ENCODE measurements at places on chromosomes 6 and 20. TPM values are rescaled to one million over a fixed set of nuclear protein-coding genes. Genes with fewer than 3 reads are reported as not detected.

Gene MTCH1
- 118 TPM for total RNA-seq

Gene TBC1D22B
- total RNA-seq, result 8.4 TPM

Gene LAMP5
- not detected for total RNA-seq

Gene GINM1
- total RNA-seq, result 28.9 TPM

Gene HLA-DOA
- total RNA-seq, result 0.20 TPM

Gene GSTA1
- total RNA-seq, result not detected

Gene CRIP3
- total RNA-seq, result not detected

Gene ULBP3
- total RNA-seq, result not detected

Gene C6orf141
- total RNA-seq, result not detected

- no peak for DNase-seq
These were observed 12.0 kb downstream of the SPINT3 start for GRCh38 chr20:45503403-45503802.

DNA sequence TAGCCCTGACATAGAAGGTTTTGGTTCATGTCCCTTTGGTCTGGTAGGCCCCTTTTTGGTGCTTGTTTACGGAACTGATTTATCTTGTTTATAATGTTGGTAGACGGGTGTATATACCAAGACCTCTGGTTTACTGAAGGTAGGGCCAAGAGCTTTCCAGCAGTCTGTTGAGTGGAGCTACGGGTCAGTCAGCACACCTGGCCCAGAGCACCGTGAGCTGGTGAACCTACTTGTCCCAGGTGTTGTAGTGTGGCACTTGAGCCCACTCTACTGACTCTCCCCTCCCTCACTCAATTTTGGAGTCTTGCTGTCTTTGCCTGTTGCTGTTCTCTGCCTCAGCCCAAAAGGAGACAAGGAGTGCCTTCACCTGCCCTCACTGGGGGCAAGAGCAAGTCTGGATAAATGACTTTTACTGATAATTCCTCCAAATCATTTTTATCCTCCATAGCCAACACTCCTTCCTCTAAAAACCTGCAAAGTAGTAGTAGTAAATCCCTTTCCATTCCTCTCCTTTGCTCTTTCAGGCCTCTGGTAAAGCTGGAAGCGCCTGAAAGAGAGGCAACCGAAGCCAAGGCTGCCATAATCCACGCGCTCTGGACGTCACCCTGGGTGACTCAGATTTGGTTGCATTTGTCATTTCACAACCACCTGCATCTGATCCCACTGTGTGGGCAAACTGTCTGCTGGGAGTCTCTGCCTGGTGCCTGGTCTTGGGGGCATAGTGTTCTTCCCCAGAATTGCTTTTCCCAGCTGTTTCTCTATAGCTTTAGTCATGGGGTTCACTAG is 22.2 kb downstream of the RREB1 start:
- DNase-seq, result peak; percentile 81

GRCh38 chr6:139648430-139649000 is 274.1 kb upstream of the CITED2 start:
- DNase-seq, result no peak

GRCh38 chr6:20790032-20790791 is 256.0 kb downstream of the CDKAL1 start:
- DNase-seq, result no peak

DNA sequence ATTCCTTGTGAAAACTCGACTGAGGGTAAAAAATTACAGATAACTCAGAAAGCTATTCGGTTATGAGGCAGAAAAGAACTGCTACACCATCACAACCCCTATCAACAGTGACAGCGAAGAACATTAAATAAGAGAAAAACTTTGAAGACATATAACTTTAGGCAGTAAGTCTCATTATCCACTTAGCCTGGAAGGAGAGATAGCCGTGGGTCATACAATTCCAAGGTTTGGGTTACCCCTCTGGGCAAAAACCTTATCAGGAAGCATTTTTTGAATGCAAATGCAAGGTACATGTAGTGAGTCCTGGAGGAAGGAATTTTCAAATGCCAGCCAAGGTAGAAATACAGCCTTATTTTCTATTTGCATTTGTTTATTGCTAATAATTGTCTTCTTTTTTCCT is 129.8 kb downstream of the FLRT3 start:
- no peak for DNase-seq

- DNase-seq, result peak; percentile 35
These were observed 198.0 kb downstream of the RNF144B start for GRCh38 chr6:18585032-18585573.

DNA sequence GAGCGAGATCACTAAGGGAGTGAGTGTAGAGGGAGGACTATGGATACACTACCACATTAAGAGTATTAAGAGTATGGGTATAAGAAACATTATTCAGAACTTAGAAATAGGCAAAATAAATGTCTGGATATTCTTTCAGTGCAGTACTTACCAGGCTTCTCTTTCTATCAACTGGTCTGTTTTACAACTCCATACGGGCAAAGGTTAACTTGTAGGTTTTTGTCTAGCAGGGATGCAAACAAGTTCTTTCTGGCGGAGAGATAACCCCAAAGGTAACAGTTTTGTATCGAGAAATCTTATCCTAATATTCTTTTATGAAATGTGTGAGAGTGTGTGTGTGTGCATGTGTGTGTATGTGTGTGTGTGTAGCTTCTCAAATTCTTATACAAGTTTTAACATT is 186.2 kb downstream of the ARHGAP18 start:
- no peak for DNase-seq

DNA sequence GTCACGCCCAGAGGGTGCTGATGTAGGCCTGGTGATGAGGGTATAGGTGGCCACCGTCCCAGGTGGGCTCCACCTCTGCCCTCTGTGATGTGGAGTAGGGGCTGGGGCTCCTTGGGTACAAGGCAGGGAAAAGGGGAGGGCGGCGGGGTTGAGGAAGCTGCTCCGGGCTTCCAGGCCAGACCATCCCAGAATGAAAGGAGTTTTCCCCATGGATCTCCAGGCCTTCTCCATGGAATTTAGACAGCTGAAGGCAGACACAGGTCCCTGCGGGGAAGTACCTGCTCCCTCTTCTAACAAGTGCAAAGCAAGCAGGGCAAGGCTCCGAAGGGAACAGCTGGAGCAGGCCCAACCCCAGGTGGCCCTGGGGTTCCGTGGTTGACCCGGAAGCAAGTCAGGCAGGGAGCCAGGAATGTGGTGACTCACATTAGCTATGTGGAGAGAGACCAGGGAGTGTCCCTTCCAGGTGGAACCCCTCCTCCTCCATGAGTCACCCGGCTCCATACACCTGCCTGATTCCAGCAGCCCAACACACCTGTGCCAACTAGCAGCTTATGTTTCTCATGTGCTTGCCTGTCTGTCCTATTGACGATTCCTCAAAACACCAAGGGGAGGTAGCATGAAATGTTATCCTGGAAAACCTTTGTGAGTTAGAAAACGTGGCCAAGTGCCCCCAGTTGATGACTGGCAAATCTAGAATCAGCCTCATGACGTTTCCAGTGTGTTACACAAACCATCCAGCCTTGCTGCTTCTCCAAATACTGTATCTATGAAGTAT is 59.7 kb upstream of the SNX9 start:
- no peak for DNase-seq

- no peak for DNase-seq
These were observed 579.5 kb downstream of the TFAP2B start for GRCh38 chr6:51398064-51398705.

GRCh38 chr20:38471987-38472512 is 593 bp upstream of the RALGAPB start:
- DNase-seq, result no peak

GRCh38 chr6:156698239-156699016 is 78.8 kb upstream of the ARID1B start:
- DNase-seq, result no peak

DNA sequence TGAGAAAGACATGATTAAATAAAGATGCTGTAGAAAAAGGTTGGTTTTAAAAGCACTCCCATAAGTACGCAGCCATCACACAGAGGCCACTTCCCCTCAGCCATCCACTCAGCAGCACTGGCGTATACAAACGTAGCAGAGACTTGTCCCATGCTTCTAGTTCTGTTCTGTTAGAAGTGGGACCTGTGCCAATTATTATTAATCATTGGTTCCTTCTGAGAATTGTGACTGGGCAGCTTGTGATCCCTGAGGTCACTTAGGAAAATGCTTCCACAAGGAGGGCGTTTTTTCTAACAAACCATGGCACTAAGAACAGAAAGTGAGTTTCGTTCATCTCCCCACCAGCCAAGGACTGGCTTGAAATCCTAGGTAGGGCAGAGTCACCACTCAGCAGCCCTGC is 53.9 kb downstream of the FAM120B start:
- DNase-seq, result no peak

GRCh38 chr20:38123021-38123587 is 42.0 kb downstream of the TGM2 start:
- DNase-seq, result no peak

DNA sequence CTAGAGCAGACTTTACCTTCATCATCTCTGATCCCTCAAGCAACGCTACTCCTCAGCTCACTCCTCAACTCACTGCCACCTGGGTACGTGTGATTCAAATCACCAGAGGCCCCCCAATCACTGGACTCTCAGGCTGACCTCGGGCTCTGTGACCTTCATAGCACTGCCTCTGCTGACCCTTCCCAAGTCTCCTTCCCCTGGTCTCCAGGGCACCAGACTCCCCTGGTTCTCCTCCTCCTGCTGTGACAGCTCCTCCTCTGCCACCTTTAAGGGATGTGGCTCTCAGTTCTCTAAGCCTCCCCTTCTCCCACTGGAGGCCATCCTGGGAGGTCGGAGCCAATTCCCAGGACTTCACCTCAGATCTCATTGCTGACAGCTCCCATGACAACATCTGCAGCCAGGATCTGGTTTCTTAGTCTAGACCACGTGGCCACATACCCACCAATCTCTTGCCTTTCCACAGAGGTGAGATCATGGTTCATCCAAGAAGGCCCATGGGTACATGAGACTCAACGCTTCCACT is 90.4 kb downstream of the NFATC2 start:
- no peak for DNase-seq

- DNase-seq, result no peak
These were observed 60.7 kb upstream of the GJE1 start for GRCh38 chr6:142071981-142072380.

DNA sequence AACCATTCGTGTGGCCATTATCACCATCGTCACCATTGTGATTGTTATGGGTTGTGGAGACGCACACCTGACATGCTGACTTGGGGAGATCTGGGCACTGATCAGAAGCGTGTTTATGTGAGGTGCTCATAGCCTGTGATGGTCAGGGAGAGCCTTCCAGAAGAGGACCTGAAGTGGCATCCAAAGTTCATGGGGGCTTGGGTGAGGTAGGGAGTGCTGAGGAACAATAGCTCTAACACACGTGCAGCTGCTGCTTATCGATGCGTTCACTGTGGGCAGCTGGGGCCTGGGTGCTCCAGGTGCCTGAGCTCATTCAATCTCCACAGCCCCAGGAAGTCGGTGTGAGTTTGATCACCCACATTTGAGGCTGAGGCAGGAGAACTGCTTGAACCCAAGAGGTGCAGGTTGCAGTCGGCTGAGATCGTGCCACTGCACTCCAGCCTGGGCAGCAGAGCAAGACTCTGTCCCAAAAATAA is 227.3 kb downstream of the PREX1 start:
- no peak for DNase-seq

- DNase-seq, result no peak
These were observed 97.8 kb downstream of the PACRG start for GRCh38 chr6:162825597-162825996.

DNA sequence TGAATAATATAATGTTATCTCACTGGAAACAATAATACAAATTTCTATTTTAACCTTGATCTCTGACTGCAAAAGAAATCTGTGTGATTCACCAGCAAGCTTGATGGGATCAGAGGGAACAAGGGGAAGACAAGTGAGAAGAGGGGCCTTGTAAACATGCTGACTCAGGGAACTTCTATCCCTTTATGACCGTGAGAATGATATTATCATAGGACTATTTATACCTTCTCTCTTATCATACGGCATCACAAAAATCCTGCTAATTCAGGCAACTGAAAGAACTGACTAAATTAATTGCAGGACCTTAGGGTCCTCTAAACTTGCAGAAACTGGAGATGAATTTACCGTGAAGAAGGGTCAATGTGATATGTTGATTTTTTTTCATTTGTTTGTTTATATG is 173.3 kb downstream of the PTPRK start:
- DNase-seq, result no peak

DNA sequence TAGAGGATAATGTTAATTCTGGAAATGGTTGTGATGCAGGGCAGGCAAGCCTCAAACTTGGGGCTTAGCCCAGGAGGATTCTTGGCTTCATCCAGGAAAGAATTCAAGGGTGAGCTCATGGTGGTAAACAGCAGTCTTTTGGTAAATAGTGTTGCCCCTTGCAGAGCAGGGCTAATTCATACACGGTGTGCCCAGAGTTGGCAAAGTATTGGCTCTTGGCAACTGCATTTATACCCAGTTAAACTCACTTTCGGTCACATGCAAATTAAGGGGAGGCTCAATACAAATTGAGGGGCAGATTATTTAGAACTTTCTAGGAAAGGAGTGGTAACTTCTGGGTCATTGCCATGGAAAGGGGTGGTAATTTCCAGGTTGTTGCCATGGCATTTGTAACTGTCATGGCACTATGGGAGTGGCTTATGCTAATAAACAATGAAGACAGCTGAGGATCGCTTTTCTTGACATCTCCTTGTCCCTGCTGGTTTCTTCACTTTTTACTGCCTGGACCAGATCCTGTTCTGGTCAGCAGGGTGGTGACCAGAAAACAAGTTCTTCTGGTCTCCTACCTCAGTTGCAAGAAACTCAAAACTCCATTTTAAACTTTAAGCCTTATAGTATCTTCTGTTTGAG is 3.9 kb upstream of the OTOR start:
- no peak for DNase-seq

DNA sequence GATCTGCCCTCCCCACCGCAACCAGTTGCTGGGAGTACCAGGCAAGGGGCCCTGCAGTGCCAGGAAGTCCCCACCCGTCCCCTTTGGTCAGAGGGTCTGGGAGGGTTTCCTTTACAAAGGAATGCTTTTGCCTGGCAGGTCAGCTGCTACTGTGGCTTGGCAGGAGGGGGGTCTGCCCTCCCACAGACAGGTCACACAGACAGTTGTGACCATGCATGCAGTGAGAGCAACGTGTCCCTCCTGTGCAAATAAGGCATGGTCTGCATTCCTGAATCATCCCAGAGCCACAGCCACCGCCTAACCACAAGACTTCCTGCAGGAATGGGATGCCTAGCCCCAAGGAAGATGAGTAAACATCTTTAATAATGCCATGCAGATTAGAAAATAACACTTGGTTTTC is 439 bp upstream of the F13A1 start:
- DNase-seq, result no peak

- no peak for DNase-seq
These were observed 181.0 kb downstream of the ALDH8A1 start for GRCh38 chr6:134768931-134769330.

GRCh38 chr6:81612136-81612535 is 140.3 kb downstream of the TENT5A start:
- DNase-seq, result no peak

GRCh38 chr6:34132486-34133185 is 13.3 kb downstream of the GRM4 start:
- no peak for DNase-seq

GRCh38 chr6:110097443-110097842 is 82.0 kb downstream of the WASF1 start:
- DNase-seq, result no peak

DNA sequence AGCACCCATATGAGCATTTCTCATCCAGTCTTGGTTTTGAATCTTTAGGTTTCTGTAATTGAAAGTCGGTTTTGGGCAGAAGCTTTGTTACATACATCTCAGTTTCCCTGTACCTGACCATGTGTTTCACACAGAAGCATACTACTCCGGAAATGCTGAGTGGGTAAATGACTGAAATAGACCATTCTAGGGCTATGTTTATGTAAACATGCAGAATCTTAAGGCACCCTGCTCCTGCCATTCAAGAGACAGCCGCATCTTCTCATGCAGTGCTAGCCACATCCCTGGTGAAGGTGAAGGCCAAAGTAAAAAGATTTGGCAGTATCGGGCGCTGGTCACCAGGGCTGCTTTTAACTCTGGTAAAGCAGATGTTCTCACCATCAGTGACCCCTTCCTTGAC is 171.3 kb downstream of the ISM1 start:
- no peak for DNase-seq
